ENCODE measurements at places on chromosomes 11 and 22. TPM values are rescaled to one million over a fixed set of nuclear protein-coding genes. Genes with fewer than 3 reads are reported as not detected.
A peak's percentile ranks its signal among the peaks of the same experiment; 100 is the strongest.

Gene LMO1
- polyA plus RNA-seq = 3.6 TPM

Gene ATG16L2
- polyA plus RNA-seq = 80.4 TPM

Gene CNGA4
- polyA plus RNA-seq = not detected

DNA sequence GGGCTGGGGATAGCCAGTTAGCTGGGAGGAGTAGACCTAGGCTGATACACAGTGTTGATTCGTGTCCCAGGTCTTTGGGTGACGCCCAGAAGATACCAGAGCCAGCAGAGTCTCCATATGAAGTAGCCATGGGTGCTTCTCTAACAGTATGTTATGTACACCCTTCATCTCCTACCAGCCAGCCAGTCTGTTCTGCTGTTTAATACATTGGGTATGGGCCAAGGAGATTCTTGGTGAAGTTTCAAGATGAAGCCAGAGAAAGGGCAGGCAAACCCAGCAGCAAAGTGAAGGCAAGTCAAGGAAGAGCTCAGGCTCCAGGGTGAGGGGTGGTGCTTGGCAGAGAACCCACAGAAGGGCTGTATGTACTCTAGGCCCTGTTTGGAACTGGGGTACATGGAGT, 56.4 kb downstream of the PPFIBP2 start:
- no peak overlapping the region for H3K27ac ChIP-seq
- DNase-seq = no peak
- no peak overlapping the region for H3K4me3 ChIP-seq
- H3K4me1 ChIP-seq = peaks cover 10% of the 10 kb centered on the region
- no peaks in the 10 kb centered on the region for H3K36me3 ChIP-seq

DNA sequence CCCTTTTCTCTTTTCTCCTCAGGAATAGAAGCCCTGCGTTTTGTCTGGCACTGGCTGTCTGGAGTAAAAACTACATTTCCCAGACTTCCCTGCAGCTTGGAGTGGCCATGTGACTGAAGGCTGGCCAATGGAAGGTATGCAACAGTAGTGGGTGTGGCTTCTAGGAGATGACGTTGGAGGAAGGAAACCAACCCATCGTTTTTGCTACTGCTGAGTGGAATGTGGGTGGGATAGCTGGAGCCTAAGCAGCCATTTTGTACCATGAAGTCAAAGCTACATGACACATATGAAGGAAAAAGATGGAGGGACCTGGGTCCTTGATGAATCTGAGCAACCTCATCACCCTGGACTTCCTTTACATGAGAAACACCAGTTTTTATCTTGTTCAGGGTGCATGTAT, 19.6 kb downstream of the FGF3 start:
- no peaks in the 10 kb centered on the region for H3K36me3 ChIP-seq
- peak; percentile 29 for DNase-seq
- no peaks in the 10 kb centered on the region for H3K27me3 ChIP-seq

DNA sequence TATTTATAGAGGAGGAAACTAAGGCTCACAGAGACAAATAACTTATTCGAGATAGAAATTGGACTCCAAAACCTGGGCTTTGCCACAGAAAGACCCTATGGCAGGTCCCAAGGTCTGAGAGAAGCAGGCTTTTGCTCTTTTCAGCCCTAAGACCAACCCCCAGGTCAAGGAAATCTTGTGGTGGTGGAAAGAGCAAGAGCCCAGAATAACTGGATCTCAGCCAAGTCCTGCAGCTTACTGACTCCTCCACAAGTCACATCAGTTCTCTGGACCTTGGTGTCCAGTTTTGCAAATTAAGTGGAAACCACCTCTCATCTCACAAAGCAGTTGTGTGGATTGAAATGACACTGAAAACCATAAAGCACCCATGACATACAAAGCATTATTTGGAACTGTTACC, 122.2 kb downstream of the C11orf58 start:
- H3K27me3 ChIP-seq = no peaks in the 10 kb centered on the region
- H3K36me3 ChIP-seq = no peaks in the 10 kb centered on the region
- peaks cover 78% of the 10 kb centered on the region for H3K4me1 ChIP-seq

GRCh38 chr22:28106617-28107016, 187.6 kb upstream of the PITPNB start:
- DNase-seq = no peak
- no peak overlapping the region for H3K4me3 ChIP-seq
- H3K36me3 ChIP-seq = no peaks in the 10 kb centered on the region

GRCh38 chr11:116637766-116638165, 135.0 kb downstream of the BUD13 start:
- no peak overlapping the region for H3K4me3 ChIP-seq
- DNase-seq = no peak
- no peaks in the 10 kb centered on the region for H3K4me1 ChIP-seq
- no peaks in the 10 kb centered on the region for H3K36me3 ChIP-seq

DNA sequence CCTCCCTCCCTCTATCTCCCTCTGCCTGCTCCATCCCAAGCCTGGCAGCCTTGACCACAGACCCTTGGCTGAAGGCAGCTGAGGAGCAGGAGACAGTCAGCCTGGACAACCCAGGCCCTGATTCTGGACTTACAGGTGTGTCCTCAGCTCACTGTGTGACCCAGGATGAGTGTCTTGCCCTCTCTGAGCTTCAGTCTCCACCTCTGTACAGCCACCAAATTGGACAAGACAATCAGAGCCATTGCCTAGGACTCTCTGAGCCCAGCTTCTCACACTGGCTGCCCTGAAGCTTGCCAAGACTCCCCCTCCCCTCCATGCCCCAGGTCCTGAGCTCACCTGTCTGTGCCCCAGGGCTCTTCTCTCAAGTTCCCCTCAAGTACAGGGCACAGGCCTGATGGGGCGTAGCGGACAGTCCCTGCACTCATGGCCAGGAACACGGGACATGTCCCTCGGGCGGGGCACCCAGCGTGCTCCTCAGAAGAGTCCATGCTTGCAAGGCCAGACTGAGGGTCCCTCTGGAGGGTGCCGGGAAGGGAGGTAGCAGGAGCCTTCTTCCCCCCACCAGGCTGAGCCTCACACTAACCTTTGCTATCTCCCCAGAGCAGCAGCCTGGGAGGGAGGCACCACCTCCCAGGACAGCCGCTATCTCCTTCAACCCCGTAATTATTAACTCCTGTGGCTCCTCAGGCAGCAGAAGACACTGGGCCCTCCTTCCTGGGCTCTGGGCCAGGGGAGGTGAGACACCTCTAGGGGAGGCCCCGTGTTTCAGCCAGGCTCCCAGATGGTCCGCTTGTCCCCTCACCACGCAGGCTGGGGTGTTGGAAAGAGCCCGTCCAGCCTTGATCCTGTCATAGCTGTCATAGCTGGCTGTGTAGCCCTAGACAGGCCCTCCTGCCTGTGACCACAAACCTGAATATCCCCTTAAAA, 2.6 kb upstream of the RAB3IL1 start:
- H3K4me3 ChIP-seq = no peak overlapping the region
- no peak overlapping the region for H3K27ac ChIP-seq
- no peaks in the 10 kb centered on the region for H3K27me3 ChIP-seq
- DNase-seq = no peak
- peaks cover 18% of the 10 kb centered on the region for H3K4me1 ChIP-seq
